ENCODE measurements at places on chromosomes 12 and 14. TPM values are rescaled to one million over a fixed set of nuclear protein-coding genes. Genes with fewer than 3 reads are reported as not detected.

LMNTD1 gene
- total RNA-seq = 0.51 TPM

CMA1 gene
- 0.46 TPM for total RNA-seq

KRT79 gene
- not detected for total RNA-seq

IAPP gene
- not detected for total RNA-seq

REP15 gene
- 3.6 TPM for total RNA-seq

DLGAP5 gene
- total RNA-seq = 0.08 TPM

KRT7 gene
- total RNA-seq = 1.2 TPM

SELPLG gene
- total RNA-seq = 3.1 TPM

ATN1 gene
- total RNA-seq = 76.9 TPM

CCDC77 gene
- 2.2 TPM for total RNA-seq

OTUB2 gene
- 0.30 TPM for total RNA-seq

TDRD9 gene
- 3.3 TPM for total RNA-seq

RASAL1 gene
- total RNA-seq = not detected

GPR84 gene
- total RNA-seq = 0.22 TPM

CD163L1 gene
- total RNA-seq = 3.1 TPM

CLEC1B gene
- not detected for total RNA-seq

HOXC10 gene
- total RNA-seq = not detected

KRT82 gene
- total RNA-seq = not detected

KLRF2 gene
- total RNA-seq = not detected

KCNH3 gene
- total RNA-seq = 0.97 TPM

GPR132 gene
- total RNA-seq = 0.73 TPM

COX8C gene
- 0.67 TPM for total RNA-seq

SLC35E3 gene
- total RNA-seq = 6.2 TPM

FAIM2 gene
- total RNA-seq = 1.7 TPM

SP1 gene
- total RNA-seq = 31.3 TPM

LDHB gene
- total RNA-seq = 1,416 TPM
